NCI-H187 (cell line): ENCODE measurements at places on chromosomes 11 and 22.

- no peak for DNase-seq
These were observed 73.0 kb upstream of the PHOX2A start for GRCh38 chr11:72316984-72317383.

GRCh38 chr11:130180491-130180890 is 20.9 kb downstream of the ST14 start:
- DNase-seq: no peak

GRCh38 chr11:10891151-10891720 is 33.4 kb upstream of the ZBED5 start:
- DNase-seq: no peak

- no peak for DNase-seq
These were observed 19.2 kb downstream of the ASCL2 start for GRCh38 chr11:2251138-2251537.

GRCh38 chr11:93213622-93214021 is 15.8 kb upstream of the SLC36A4 start:
- DNase-seq: no peak

DNA sequence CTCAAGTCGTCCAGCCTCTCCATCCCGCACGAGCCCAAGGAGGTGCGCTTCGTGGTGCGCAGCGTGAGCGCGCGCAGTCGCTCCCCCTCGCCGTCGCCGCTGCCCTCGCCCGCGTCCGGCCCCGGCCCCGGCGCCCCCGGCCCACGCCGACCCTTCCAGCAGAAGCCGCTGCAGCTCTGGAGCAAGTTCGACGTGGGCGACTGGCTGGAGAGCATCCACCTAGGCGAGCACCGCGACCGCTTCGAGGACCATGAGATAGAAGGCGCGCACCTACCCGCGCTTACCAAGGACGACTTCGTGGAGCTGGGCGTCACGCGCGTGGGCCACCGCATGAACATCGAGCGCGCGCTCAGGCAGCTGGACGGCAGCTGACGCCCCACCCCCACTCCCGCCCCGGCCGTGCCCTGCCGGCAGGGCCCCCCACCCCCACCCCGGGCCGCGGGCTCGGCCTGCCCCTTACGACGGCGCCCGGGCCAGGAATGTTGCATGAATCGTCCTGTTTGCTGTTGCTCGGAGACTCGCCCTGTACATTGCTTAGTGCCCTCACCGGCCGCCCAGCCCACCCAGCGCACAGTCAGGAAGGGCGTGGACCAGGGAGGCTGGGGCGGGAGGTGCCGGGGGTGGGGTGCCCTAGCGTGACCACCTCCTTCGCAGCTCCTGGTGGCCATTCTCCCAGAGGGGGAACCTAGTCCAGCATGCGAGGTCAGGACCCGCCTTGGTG is 6.9 kb upstream of the ACR start:
- no peak for DNase-seq

GRCh38 chr11:130624971-130625544 is 176.6 kb downstream of the ADAMTS15 start:
- DNase-seq: no peak

- DNase-seq: no peak
These were observed 566.2 kb downstream of the MIAT start for GRCh38 chr22:27223317-27224177.

- no peak for DNase-seq
These were observed 53.4 kb upstream of the PARVG start for GRCh38 chr22:44127356-44127755.

- no peak for DNase-seq
These were observed 22.9 kb downstream of the TCF20 start for GRCh38 chr22:42247596-42247995.

DNA sequence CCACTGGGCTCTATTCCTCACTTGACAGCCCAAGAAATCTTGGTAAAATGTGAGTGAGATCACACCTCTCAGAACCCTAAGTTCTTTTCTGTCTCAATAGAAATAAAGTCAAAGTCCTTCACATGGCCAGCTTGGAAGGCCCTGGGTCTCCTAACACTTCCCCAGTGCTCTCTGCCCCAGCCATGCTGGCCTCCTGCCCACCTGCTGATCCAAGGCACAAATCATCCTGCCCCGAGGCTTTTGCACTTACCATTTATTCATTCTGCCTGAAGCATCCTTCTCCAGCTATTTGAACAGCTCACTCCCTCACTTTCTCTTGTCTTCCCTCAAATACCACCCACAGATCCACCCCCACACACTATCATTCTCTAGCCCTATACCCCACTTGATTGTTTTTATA is 26.4 kb downstream of the ISX start:
- DNase-seq: no peak

DNA sequence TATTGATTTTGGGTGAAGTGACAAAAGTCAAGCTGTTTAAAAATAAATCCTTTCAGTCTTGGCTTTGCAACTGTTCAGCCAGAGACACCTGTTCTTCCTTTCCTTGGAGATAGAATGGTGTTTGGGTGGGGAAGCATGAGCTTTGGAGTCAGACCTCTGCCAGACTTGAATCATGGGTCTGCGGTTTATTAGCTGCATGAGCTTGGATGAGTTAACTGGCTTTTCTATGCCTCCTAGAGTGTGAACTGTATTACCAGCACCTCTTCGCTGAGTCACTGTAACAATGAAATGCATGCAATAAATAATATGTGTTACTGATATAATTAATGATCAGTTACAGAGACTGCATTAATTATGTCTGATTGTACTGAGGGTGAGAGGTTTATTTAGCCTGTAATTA is 13.5 kb upstream of the MYEOV start:
- no peak for DNase-seq
